ENCODE measurements at places on chromosomes 12 and 14.

DNA sequence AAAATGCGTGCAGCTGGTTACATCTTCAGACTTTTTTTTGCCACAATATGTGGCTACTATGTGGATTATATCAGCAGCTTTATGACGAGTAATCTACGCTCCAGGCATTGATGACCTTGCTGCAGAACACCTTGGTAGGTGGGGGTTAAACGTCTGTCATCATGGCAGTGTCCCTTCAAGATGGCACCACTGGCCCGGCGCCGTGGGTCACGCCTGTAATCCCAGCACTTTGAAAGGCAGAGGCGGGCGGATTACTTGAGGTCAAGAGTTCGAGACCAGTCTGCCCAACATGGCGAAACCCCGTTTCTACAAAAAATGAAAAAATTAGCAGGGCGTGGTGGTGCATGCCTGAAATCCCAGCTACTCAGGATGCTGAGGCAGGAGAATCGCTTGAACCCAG is 177.5 kb downstream of the AEBP2 start:
- DNase-seq: no peak

DNA sequence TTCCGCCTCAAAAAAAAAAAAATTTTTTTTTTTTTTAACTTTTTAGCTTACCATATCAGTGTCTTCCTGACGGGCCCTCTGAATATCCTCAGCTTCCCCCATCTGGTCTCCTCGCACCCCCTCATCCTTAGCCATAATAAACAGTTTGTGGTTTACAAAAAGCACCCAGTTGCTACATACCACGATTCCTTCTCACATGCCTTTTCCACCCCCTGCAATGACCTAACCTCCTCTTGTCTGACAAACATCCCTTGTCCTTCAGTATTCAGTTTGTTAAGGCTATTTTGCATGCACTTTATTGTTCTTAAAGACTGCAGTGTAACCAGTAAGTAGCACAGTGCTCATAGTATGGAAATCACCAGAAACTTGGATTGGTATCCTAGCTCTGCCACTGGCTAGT is 88.5 kb downstream of the PPM1H start:
- no peak for DNase-seq

GRCh38 chr12:11863478-11863906 is 207.2 kb upstream of the BCL2L14 start:
- DNase-seq: no peak

DNA sequence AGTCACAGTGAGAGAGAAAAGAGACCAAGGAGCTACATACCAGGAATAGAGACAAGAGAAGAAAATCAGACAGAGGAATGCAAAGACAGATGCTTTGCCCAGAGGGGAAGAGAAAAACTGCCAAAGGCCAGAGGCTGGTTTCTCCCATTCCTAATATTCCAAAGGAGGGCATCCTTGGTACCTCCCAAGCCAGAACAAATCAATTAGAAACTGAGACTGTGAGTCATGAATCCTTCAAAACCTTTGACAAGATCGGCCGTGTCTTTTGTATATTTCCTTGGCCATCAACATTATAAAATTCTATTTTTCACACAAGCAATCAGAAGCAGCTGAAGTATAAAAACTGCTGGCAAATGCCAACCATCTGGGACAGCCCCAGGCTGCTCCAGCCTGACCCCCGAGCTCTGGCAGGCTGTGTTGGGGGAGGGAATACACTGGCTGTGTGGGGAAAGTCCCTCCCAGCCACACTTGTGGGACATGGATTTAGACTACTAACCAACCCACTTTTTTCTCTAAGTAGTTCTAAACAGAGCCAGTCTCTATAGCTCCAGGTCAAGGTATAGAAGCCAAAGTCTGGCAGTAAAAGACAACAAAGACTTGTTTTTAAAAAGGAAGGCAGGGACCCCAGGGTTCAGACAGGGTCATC is 13.7 kb downstream of the POMT2 start:
- no peak for DNase-seq

- DNase-seq: no peak
Measured at GRCh38 chr12:2481951-2482350, 312.8 kb upstream of the FKBP4 start.

GRCh38 chr12:110581931-110582275 is 1.2 kb downstream of the PPTC7 start:
- DNase-seq: peak; percentile 65

All from NCI-H1417 (cell line).